Skin of body (tissue), 3 donors: ENCODE measurements at places on chromosomes 7 and 10. TPM values are rescaled to one million over a fixed set of nuclear protein-coding genes. Genes with fewer than 3 reads are reported as not detected.

- no peak for DNase-seq
These were observed 30.3 kb upstream of the GPAM start for GRCh38 chr10:112213836-112214235.

DNA sequence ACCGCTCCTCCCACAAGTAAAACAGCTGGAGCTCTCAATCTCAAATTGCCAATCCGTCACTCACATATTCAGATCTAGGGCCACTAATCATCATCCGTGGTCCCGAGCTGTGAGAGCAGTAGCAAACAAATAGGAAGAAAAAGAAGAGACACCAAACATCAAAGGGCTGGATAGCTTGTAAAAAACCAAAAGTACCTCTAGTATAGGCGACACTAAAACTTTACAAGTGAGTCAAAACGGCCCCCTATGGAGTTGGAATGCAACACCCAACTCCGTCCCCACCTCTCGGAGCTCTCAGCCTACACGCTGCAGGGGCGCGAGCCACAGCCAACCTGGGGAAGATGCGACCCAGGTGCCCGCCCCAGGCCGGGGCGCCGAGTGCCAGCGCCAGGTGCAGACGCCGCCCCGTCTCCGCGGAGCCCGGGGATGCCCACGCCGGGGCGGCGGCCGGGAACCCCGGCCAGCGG is 581 bp downstream of the FAM3C start:
- DNase-seq = peak; percentile 22

DNA sequence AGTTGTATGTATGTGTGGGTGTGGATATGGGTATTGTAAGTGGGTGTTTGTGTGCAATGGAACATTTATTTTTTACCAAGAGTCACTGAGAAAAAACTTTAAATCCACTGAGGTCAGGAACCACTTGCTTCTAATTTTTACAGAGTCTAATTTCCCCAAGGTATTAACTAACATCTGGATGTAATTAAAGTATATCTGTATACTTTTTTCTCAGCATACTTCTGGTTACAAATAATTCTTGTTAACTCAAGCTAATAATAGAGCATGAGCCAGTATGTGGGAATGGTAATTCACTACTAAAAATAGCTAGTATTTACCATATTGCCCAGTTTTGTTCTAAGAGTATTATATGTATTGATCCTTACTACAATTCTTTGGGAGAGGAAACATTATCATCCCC is 24.6 kb upstream of the STEAP4 start:
- DNase-seq = peak; percentile 37

The OR13A1 gene
- 0.10 TPM for total RNA-seq

DNA sequence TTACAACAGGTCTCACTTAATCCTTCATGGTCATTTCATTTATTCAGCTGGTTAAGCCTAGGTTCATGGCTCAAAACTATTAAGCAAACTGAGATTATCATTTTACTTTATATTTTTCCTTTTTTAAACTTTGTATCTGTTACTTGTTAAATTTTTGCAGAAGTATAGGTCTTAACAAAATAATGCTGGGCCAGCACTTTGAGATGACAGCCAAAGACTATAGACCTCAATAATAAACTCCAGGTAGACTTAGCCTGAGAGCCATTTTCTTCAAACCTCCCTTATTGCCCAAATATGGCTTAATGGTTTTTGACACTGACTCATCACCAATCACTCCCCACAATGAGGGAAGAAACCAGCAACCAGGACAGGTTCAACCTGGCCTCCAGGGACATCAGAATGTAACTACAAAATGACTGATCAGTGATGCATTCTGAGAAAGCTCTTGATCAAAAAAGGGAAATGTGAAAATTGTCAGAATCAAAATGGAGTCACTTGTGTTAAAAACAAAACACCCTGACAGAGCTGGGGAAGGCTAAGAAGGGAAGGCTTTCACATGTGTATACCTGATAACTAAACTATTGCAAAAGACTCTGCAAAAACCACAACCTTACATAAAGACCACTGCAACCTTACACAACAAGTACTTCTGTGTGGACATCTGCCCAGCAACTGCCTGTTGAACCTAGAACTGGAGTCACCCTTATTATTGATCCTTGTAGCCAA is 2.1 kb upstream of the CCDC126 start:
- DNase-seq = no peak

GRCh38 chr10:128049226-128050120 is 76.8 kb downstream of the MKI67 start:
- no peak for DNase-seq

- no peak for DNase-seq
These were observed 432.2 kb downstream of the KIF20B start for GRCh38 chr10:90133606-90134005.

GRCh38 chr10:96921655-96922054 is 89.6 kb downstream of the LCOR start:
- no peak for DNase-seq

The GATA3 gene
- 16.0 TPM for total RNA-seq

GRCh38 chr7:151570366-151570915 is 50.7 kb upstream of the RHEB start:
- peak; percentile 41 for DNase-seq
